ENCODE measurements at places on chromosomes 3 and 15.

- no peak for DNase-seq
Observed at GRCh38 chr3:174168538-174169254, 690.4 kb upstream of the NAALADL2 start.

DNA sequence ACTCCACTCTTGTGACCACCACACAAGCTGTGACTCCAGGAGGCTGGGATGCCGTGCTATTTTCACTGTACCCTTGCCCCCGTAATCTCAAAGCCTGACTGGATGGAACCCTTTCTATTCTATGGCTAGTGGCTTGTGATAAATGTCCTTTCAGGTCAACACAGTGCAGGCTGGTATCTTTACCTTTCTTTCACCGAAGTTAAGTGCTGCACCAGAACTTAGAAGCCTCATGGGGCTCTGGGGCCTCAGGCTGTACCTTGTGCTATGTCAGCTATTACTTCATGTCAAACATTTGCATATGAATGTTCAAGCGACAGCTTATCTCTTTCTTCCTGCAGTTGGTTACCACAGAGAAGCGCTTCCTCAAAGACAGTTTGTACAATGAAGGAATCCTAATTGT, 66.8 kb downstream of the RPL39L start:
- no peak for DNase-seq

DNA sequence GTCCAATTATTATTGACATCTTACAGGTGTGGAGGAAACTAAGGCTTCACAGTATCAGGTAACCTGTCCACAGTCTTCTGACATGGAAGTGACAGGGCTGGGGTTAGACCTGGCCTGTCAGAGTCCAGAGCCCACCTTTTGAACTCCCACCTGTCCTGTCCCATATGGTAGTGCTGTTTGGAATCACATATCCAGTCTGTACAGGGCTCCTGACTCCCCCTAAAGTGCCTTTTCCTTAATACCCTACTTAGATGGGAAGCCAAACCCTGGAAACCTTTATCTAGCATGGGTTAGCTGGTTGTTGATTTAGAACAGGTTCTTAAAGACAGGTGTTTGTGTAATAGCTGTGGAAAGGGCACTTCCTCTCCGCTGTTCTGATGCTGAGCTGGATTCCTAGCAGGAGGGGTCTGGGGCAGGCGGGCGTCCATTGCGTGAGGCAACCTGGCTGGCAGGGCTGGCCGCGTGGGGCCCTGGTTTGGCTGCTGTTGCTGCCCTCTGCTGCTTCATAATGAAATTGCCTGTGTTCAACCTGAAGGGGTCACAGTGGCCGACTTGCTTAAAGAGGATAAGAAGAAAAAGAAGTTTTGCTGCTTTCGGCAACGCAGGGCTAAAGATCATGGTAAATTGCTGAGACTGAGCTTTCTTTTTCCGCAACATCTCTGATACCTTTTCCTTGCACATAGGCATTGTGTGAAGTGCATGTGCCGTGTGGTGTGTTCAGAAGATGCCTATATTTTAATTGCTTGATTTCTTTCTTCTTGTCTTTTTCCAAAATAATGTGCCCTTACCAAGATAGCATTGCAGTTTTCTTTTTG, 136.2 kb downstream of the CHDH start:
- DNase-seq: peak; percentile 35

GRCh38 chr3:114307832-114308231, 14.0 kb downstream of the TIGIT start:
- DNase-seq: no peak

DNA sequence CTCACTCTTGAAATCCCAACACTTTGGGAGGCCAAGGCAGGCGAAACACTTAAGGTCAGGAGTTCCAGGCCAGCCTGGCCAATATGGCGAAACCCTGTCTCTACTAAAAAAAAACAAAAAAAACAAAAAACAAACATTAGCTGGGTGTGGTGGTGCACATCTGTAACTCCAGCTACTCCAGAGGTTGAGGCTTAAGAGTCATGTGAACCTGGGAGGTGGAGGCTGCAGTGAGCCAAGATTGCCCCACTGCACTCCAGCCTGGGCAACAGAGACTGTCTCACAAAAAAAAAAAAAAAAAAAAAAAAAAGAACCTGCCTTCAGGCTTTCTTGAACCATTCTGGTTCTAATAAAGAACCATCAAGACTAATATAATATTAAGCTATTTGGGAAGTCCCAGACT, 16.5 kb downstream of the ARPP19 start:
- DNase-seq: no peak

DNA sequence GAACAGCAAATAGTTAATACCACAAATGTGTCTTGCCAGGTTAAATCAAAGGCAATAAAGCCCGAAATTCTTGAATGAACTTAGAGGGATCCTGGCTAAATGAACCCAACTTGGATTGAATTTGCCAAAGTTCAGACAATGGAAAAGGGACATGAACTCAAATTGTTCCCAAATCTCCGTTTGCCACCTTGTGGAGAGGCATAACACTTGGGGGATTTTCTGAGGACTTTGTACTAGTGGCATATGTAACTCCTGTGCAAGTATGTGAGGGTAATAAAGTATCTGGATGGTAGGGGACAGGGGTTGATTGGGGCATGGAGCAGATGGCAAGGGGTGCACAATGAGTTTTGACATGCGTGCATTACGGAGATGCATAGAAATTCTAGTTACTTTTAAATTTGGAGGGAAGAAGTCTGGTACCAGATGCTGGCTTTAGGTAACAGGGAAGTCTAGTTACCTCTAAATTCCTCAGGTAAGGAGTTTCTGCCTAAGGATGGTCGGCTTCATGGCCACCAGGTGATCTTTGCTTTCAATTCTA, 1.2 kb upstream of the TCAIM start:
- no peak for DNase-seq

DNA sequence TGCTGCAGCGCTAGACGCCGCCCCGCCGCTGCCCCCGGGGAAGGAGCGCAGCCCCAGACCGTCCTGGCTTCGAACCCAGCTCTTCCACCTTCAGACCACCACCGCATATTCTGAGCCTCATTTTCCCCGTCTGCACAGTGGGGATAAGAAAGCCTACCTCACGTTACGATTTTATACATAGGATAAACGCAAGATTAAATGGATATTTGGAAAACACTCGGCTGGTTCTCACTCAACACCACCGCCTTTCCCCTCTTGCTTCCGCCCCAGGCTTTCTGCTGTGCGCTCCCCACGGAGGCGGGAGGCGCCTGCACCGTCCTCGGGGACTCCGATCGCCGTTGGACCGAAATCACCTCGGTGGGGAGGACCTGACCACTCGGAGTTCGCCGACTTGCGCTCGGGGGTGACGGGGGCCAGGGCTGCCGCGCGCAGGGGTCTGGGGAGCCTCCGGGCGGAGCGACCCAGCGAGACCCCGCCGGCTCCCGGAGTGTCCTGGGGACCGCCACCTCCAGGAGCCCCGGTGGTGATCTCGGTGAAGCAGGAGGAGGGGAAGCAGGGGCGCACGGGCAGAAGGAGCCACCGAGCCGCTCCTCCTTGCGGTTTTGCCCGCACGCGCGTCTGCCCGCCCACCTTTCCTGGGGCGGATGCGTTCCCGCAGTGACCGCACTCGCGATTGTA, 4.0 kb downstream of the FBXL22 start:
- no peak for DNase-seq

GRCh38 chr15:71508081-71508682, 302.2 kb upstream of the NR2E3 start:
- DNase-seq: no peak

GRCh38 chr3:81823882-81824395, 62.5 kb upstream of the GBE1 start:
- no peak for DNase-seq

GRCh38 chr15:66214246-66214645, 39.3 kb downstream of the MEGF11 start:
- DNase-seq: no peak

DNA sequence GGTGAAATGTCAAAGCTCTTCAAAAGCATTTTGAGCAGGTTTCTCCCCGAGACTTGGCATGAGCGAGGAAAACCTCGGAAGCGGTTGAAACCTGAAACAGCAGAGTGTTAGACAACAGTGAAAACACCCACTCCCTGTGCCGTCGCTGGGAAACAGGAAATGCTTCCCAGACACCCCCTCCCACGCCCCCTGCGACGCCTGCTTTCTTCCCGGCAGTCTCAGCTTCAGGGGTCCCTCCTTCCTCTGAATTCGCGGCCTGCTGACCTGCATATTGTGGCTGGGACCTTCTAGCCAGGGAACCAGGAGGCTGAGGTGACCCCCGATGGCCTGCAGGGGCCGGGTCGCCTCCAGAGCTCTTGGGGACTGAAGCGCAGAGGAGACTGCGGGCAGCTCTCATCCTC, 250.6 kb upstream of the LYSMD4 start:
- no peak for DNase-seq

- DNase-seq: no peak
Observed at GRCh38 chr3:190096345-190096744, 24.4 kb downstream of the P3H2 start.

DNA sequence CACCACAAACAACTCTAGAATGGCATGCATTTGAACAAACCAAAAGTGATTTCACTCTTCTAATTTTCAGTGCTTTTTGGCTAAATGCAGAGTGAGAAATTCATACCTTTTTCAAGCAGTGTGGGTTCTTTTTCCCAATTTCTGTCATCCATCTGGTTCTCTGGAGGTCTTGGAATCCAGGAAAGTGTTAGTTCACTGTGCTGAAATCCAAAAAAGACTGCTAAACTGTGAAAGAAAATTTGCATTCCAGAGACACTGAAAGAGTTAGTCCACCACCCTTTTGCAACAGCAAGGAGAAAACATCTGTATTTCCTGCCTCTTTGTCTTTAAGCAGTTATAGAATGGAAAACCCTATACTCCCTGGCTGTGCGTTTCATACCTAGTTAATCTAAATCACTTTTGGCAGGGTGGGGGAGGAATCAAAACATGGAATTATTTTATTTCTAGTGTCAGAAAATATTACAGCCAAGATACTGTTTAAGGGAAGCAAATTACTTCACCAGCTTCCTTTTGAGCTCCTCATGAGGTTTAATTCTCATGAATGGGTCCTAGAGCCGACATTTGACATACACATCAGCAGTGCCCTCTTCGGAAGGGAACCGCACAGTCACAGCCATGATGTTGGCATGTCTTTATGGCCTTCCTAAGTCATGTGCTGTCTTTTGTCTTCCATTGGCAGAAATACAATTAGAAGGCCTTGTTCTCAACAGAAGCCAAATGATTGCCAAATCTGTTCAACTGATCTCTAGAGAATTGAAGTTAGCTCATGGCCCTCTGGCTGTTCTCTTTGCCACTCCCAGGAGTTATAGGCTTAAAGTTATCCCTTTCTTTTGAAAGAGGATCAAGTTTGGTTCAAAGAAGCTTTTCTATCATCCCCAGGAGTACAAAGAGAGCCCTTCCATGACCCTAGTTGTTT, 317.7 kb upstream of the TPRG1 start:
- no peak for DNase-seq

DNA sequence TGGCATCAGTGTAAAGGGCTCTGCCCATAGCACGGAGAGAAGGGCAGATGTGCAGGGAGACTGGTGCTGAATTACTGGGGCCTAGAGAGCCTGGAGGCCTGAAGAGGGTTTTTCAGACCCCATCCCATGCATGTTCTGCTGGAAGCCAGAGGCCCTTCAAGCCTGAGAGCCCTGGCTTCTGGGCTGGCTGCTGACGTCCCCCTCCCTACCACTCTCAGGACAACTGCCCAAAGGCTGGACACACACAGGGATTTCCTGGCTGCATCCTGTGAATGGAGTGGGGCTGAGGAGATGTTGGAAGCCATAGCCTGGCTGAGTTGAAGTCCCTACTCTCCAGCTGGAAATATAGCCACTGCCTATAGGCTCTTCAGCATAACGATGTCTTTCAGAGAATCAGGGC, 16.9 kb upstream of the DOCK3 start:
- no peak for DNase-seq

DNA sequence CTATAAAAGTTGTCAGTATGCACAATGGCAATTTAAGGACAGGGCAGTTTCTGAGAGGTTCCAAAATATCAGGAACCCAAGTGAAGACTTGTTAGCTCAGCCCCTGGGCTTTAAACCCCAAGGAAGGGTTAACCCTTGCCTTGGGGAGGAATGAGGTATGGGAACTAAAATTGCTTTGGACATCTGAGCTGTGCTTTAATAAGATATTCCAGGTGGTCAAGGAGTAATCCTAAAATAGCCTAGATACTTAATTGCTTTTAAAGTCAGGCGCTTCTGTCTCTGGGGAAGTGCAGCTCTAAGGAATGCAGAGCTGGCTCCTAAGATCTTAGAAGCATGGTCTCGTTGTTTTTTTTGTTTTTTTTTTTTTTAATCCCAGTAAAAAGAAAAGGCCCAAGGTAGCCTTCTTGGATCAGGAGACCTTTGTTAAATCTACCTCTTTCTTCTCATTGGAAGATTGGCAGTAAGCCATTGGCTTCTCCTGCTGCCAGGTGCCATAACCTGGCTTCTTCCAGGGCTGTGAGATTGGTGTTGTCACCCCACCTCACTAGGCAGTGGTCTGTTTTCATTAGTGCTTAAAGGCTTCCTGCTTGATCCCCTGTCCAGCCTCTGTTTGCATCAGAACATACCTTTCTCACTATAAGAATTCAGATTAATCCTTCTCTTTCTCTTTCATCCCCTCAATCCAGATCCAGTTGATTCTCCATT, 24.5 kb downstream of the ARID3B start:
- no peak for DNase-seq

GRCh38 chr3:32186876-32187275, 51.6 kb upstream of the CMTM8 start:
- DNase-seq: no peak

All from stimulated activated CD4-positive, alpha-beta T cell treated with anti-CD3 and anti-CD28 coated beads, Interleukin-12 subunit alpha, Interleukin-12 subunit beta, amount 100 ng/mL, for 48 hours (primary cell).